ENCODE measurements at places on chromosomes 7 and 10.
A peak's percentile ranks its signal among the peaks of the same experiment; 100 is the strongest.

- DNase-seq: peak; percentile 43
Measured at GRCh38 chr10:61313460-61313859, 139.7 kb downstream of the TMEM26 start.

DNA sequence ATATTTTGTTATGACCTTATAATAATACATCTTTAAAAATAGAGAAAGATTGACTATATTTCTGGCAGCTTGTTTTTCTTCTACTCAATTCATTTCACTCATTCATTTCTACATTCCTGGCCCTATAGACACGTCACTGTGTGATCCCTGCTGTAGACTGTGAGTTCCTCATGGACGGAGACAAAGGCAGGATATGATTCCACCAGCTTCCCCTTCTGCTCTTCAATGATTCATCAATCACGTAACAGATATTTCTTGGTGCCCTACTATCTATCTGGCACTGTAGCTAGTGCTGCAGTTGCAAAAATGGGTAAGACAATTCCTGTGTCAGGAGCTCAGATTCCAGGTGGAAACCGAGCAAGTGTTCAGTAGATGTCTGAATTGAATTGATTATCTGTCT is 415.0 kb downstream of the SFMBT2 start:
- no peak for DNase-seq

GRCh38 chr10:13670311-13670710 is 83.5 kb downstream of the PRPF18 start:
- no peak for DNase-seq

GRCh38 chr10:121313119-121313875 is 284.9 kb downstream of the FGFR2 start:
- DNase-seq: peak; percentile 83

- no peak for DNase-seq
Measured at GRCh38 chr10:30834651-30835050, 197.0 kb downstream of the ZNF438 start.

DNA sequence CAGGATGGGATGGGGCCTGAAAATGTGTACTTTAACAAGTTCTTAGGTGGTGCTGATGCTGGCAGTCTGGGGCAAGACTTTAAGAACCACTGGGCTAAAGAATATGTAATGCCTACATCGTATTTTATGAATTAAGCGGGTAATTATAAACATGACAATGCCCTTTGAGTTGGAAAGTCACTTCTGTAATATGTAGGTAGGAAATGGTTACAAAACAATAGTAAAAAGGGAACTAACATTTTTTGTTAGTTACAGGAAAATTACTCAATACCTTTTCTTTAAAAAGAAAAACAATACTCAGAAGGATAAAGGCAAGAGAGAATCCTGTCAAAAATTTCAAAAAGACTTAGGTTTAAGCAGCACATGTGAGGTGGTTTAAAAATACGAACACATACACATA is 48.3 kb upstream of the STEAP4 start:
- no peak for DNase-seq

DNA sequence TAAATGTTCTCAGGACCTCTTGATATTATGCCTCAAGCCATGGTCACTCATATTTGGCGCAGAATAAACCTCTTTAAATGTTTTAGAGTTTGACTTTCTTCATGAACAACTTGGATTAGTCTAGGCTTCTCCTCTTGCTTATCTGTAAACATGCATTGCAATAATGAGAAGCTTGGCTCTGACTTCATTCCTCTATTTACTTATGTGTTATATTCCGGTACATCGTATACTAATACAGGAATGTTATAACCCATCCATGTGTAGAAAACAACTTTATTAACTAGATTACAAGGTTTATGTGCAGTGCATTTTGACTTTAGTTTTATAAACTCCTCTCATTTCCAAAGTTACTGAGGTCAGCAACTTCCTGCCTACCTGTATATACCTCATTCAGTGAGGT is 944.3 kb upstream of the GHITM start:
- no peak for DNase-seq

GRCh38 chr7:82528577-82529310 is 85.2 kb upstream of the CACNA2D1 start:
- peak; percentile 36 for DNase-seq

DNA sequence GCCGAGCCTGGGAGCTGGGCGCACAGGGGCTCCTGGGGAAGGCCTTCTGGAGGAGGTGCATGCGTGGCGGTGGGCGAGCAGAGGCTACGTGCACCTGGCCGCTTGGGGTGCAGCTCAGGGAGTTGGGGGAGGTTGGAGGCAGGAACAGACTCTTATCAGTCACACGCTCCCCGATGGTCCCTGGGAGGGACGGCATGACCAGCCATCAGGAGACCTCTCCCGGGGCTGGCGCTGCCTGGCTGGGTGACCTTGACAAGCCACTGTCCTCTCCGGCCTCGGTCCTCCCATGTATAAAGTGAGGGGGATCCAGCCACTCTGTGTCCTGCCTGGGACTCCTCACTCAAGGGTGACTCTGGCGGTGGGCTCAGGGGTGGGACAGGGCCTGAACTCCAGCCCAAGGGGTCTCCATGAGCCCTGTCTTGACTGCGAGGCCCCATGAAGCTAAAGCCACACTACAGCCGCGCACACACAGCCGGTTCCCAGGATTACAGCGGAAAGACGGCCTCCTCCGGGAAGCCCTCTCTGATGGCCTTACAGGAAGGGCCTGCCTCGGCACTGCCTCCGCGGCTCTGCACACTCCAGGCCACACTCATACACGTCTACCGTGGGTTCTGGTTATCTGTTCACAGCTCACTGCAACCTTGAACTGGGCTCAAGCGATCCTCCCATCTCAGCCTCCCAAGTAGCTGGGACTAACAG is 2.3 kb downstream of the TMEM184A start:
- no peak for DNase-seq

GRCh38 chr7:12769444-12769843 is 82.0 kb downstream of the ARL4A start:
- DNase-seq: no peak

DNA sequence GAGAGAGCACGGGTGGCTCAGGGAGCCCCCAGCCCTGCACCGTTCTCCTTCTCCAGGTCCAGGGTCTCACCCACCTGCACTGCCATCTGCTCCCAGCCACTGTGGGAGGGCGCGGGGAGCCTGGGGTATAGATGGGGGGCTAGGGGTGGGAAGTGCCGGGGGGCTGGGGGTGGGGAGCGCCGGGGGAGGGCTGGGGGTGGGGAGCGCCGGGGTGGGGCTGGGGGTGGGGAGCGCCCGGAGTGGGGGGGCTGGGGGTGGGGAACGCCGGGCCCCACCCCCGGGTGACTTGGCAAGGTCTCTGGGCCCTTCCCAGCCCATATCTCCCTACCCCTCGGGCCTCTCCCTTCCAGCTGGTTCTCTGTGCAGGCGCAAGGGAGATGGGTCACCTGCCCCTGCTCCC is at the start of gene GRIFIN:
TSS of gene GRIFIN (minus strand) at position 101 of the 400 bp plus-strand sequence. CDS start at position 86, 15 bp downstream.
- no peak for DNase-seq

DNA sequence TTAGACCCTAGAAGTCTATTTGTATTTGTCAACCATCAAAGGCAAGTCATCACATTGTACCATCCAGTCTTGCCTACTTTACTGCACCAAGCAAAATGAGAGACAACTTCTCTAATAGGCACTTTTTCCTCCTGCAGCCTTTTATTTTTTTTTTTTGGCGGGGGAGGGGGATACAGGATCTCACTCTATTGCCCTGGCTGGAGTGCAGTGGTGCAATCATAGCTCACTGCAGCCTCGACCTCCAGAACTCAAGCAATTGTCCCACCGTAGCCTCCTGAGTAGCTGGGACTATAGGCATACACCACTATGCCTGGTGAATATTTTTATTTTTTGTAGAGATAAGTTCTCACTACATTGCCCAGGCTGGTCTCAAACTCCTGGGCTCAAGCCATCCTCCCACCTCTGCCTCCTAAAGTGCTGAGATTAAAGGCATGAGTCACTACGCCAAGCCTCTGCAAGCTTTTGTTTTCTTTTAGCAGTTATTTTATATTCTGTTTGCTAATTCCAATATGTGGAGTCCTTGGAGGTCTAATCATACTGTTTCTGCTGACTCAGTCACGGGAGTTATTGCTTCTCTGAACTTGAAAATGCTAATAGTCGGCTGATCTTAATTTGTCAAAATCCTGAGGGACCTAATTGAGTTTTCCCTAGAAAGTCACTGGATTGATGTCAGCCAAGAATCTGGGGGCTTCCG is 14.2 kb downstream of the KPNA7 start:
- peak; percentile 65 for DNase-seq

- DNase-seq: no peak
Measured at GRCh38 chr7:80907141-80907601, 11.7 kb downstream of the SEMA3C start.

All from astrocyte of the hippocampus (primary cell).